ENCODE measurements at places on chromosomes 13 and 19. TPM values are rescaled to one million over a fixed set of nuclear protein-coding genes. Genes with fewer than 3 reads are reported as not detected.

- DNase-seq = no peak
Observed at GRCh38 chr13:90591260-90591926, 756.1 kb upstream of the MIR17HG start.

DNA sequence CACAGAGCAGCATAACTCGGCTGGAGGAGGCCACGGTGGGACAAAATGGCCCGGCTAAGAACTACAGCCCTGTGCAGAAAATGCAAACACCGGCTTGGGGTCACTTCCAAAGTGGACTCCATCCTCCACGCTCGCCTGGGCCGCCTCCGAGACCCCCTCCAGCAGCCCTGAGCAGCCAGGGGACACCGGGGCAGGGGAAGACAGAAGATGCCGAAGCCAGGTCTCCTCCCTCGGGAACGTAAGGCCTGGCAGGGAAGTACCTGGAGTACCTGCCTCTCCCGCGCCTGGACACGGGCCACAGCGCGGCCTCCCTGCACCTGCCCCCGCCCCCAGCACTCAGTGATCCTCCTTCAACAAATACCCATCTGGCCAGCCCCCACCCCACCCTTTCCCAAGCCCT is 5.0 kb downstream of the LMNB2 start:
- DNase-seq = no peak

The SHISA7 gene
- total RNA-seq = not detected

The ACP7 gene
- total RNA-seq = not detected

DNA sequence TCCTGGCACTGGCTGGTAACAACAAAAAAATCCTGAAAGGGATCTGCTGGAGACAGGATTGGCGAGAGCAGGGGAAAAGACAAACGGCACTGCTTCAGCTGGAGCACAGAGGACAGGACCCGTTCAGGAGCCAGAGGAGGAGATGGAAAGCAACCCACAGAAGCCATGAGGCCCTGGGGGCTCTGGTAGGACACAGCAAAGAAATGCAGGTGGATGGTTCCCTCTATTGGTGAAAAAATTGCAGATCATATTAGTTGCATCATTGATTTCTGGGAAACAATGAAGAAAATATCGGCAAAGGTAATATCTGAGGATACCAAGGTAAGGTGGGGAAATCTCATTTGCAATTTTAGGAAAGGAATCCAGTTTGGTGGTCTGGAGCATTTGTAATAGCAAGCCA is 25.7 kb upstream of the TPP2 start:
- no peak for DNase-seq

DNA sequence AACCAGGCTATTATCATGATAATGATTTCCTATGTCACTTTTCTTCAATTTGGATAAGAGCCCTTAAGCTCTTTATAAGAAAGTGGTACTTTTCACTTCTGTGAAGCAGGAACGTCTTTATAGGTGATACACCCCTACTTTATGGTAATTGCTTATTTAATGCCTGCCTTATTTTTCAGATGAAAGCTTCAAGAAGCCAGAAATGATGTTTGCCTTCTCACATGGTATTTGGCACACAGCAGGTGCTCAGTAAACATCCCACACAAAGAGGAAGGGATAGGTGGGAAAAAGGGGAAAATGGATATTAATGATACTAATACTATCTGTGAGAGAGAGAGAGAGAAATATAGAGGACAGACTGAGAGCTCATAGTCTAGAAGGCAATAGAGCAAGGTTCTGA is 29.0 kb upstream of the WASF3 start:
- DNase-seq = no peak

GRCh38 chr19:29745253-29745652 is 30.2 kb upstream of the C19orf12 start:
- DNase-seq = no peak

GRCh38 chr19:40623403-40624251 is 22.5 kb downstream of the LTBP4 start:
- DNase-seq = peak; percentile 41

GRCh38 chr13:67048084-67048820 is 181.9 kb downstream of the PCDH9 start:
- DNase-seq = no peak
